ENCODE measurements at places on chromosomes 1 and 21.

GRCh38 chr1:41534181-41535076 is 49.9 kb upstream of the EDN2 start:
- DNase-seq, result no peak

- no peak for DNase-seq
These were observed 108.1 kb downstream of the KAZN start for GRCh38 chr1:14706631-14707030.

- no peak for DNase-seq
These were observed 62.4 kb downstream of the HIVEP3 start for GRCh38 chr1:41856151-41856943.

DNA sequence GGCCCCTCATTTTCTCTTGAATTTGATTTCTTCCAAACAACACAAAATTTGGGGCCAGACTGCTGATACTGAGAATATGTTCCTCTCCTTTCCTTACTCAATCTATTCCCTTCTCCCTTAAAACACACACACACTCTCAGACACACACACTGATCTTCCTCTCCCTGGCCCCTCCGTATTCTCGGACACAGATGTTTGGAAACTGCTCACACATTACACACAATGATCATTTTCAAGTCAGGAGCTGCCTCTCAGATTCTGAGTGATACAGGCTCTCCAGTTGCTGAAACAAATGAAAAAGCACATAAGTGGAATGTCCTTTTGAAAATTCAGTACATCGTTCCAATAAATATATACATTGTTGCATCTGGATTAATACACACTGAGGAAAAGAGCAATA is 161.3 kb downstream of the CLEC20A start:
- no peak for DNase-seq

- DNase-seq, result no peak
These were observed 1.3 kb downstream of the RIMS3 start for GRCh38 chr1:40664167-40664537.

DNA sequence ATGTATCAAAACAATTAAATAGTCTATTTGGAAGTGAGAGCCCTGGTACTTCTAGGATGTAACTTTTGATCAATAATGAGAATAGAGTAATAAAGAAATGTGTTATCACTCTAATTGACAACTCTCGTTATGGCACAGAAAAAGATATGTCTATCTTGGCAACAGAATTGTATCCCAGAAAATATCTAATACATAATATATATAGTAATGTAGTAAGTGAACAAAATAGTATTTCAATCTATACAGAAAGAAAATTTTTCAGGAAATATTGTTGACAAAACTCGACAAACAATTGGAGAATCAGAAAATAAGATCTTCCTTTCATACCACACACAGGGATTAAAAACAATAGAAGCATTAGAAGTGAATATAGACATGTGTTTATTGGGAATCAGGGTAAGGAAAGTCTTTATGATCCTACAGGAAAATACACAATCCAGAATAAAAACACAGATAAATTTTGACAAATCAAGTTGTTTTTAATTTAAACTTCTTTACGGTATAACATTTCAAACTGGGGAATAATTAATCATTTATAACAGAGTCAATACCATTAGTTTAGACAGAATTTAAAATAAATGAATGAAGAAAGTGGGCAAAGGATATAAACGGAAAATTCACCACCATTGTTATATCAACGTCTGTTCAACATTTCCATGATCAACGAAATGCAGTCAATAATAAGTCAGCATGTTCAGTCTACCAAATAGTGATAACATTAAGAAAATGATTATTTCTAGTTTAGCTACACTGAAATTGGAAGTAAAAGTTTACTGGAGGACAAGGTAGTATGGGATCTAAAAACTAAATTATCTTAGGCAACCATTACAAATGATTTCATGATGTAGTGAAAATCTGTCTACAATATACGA is 1526.5 kb upstream of the TPTE start:
- no peak for DNase-seq

DNA sequence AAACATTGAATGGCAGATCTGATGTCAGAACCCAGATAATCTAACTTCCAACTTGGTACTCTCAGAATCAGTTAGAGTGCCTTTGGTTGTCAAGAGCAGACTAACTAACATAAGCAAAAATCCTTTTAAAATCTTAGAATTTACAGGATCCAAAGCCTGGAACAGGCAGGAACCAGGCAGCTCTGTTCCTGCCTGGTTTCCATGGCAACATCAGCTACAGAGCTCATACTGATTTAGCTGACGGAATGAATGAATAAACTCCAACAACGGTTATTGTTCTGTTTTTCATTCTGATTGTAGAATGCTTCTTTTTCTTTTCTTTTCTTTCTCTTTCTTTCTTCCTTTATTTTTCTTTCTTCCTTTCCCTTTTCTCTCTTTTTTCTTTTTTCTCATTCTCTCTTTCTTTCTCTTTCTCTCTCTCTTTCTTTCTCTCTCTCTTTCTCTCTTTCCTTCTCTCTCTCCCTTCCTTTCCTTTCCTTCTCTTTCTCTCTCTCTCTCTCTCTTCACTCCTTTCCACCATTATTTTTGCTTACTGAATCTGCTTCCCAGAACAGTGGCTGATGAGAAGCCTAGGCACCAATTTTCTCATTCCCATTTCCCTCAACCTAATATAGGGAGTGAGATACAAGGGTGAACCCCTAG is 121.6 kb downstream of the RGS7 start:
- DNase-seq, result peak; percentile 68

DNA sequence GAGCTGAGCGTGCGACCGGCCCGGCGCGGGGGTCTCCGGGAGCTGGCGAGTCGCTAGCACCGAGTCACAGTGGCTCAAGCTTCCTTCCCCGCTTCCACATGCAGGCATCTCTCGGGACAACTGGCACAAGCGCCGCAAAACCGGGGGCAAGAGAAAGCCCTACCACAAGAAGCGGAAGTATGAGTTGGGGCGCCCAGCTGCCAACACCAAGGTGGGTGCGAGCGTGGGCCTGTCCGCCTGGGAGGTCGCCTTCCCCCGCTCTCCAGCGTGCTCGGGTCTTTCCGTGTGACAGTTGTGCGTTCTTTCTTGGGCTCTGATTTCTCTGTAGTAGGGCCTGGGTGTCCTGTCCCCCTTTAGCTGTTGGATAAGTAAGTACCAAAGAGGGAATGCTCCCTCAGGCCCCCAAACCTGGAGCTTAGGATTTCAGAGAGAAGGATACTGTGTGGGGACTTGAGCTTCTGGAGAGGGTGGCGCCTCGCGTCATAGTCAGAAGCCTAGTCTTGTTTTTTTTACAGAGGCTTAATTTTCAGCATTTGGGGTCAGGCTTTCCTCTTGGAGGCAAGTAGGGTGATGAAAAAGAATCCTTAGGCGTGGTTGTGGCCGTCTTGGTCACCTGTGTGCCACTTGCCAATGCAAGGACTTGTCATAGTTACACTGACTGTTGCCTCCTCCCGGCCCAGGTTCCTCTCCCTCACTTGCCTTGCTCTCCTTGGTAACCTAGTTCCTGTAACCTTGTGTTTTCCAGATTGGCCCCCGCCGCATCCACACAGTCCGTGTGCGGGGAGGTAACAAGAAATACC is 790 bp downstream of the RPS8 start:
- DNase-seq, result no peak

DNA sequence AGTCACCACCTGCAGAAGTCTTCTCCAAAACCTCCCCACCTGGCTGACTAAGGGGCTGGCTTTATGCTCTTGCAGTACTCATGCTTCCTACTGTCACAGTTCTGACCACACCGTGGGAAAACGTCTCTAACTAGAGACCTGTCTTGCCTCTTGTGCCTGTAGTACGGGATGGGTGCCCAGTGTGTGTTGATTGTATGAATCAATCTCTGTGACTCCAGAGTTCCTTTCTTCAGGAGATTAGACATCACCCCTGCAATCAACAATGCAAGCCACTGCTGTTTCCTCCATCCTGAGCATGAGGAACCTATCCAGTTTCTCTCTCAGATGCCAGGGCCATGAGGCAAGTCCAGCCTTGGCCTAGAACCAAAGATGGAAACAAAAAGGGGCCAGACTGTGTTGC is 64.1 kb downstream of the LRRN2 start:
- DNase-seq, result no peak

- no peak for DNase-seq
These were observed 53.8 kb upstream of the SYT14 start for GRCh38 chr1:209884249-209884648.

DNA sequence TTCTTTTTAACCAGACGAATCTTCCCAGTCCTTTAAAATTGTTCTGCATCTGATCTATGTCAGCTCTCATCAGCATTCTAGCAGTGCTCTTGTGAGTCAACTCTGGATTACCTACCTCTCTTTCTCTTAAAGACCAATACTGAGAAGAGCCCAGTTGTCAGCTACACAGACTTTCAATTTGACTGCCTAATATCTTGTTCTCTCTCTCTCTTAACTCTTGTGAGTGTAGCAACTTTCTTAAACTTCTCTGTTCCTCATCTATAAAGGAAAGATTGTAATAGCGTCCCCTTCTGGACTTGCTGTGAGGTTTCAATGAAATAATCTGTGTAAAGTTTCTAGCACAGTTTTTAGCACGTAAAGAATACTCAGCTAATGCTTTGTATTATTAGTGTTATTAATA is 499.3 kb upstream of the ADAMTS5 start:
- no peak for DNase-seq

DNA sequence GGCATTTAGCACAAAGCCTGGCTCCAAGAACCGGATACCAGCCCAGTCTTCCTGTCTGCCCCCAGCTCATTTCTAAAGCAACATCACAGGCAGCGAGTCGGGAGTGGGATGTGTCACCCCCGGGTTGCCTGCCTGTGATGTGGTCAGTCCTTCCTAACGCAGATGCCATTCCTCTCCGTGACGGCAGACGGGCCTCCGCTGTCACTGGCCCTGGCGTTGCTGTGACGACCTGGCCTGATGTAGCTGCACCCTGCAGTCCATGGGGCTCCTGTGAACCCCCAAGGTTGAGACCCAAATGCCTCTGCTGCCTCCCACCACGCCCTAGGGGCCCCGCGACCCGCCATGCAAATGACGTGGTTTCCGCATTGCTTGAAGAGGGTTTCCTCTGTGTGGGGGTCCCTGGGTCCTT is 12.3 kb downstream of the TNFRSF1B start:
- no peak for DNase-seq

DNA sequence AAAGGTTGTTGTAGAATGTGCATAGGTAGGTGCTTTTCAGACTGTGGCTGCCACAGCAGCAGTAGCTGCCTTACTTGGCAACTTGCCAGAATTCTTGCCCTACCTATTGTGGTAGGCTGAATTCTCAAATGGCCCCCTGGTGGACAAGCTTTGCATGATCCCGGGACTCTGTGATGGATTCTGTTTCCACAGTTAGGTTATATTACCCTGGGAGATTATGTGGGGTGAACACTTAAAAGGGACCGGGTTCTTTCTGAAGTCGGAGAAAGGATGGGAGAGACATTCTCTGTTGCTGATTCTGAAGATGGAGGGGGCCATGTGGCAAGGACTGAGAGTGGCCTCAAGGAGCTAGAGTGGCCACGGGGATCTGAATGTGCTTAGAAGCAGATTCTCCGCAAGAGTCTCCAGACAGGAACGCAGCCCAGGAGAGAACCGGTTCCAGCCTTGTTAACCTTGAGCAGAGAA is 32.1 kb upstream of the KCNE1 start:
- DNase-seq, result no peak

GRCh38 chr1:1427106-1427819 is 6.2 kb upstream of the ANKRD65 start:
- peak; percentile 78 for DNase-seq

DNA sequence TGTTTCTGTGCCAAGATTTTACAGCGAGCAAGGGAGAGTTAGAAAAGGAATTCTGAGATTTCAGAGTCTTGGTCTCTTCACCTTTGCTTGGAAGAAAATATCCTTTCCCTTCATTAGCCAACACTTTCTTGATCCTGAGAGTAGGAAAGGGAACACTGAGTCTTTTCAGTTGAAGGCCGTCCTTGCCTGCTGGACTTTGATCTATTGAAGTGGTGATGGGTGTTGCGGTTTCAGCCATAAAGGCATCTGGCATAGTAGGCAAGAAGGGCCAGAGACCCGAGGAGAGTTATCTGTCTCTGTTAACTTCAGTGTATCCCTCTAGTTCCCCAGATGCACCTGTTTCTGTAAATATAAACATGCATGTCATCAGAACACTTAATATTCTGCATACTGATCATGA is 9.7 kb downstream of the SELE start:
- no peak for DNase-seq

GRCh38 chr21:40947713-40948112 is 100.8 kb upstream of the DSCAM start:
- DNase-seq, result no peak

DNA sequence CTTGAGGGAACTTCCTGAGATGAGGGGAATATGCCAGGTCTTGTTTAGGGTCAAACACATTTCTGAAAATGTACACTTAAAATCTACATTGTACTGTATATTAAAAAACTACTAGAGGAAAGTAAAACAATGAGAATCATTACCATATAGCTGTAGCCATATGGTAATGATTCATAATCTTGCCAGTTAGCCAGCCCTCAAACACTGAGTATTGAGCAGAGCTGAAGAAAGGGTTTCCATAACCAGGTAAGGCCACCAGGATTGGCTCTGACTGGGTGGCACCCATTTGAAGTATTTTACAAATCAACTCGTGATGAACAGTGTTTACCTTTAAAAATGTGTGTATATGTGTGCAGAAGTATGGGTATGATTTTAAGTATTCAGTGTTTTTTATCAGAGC is 226.7 kb downstream of the SLC45A1 start:
- no peak for DNase-seq

GRCh38 chr1:197213193-197213592 is 54.9 kb upstream of the CRB1 start:
- no peak for DNase-seq

- DNase-seq, result no peak
These were observed 11.9 kb downstream of the KIF21B start for GRCh38 chr1:201011616-201012015.

GRCh38 chr1:168084396-168085231 is 52.1 kb downstream of the GPR161 start:
- no peak for DNase-seq

DNA sequence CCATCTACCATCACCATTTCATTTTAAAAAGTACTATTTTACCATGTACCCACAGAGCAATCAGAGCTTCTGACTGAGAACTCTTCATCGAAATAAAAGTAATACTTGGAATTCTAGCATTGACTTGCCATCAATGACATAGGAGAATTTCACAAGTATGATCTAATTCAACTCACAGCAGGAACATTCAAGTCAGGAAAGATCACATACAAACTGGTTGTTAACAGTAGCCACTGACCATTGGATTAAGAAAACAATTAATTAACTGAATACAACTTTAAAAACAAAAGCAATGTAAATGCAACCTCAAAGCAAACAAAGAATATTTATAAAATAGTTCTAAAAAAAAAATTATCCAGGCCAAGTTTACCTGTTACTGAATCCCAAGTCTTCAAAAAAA is 18.8 kb downstream of the RNF115 start:
- DNase-seq, result no peak

GRCh38 chr1:221576268-221576667 is 165.6 kb downstream of the DUSP10 start:
- no peak for DNase-seq

DNA sequence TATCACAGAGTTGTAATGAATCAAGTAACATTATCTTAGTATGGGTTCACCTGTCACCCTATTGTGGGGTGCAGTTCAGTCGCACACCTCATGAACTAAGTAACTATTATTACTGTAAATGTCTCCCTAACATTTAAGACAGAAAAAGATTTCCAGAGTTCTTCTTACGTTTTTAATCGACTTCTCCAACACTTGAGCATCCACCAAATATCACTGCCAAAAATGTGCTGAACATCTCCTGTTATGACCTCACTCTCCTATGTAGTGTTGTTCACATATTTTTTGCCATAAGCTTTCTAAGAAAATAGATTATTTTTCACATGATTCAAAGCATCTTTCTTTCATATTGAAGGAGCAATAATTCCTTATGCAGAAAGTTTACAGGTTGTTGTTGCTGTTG is 1.3 kb downstream of the TTLL7 start:
- DNase-seq, result no peak

Measured in putamen (tissue), 1 donor.